HuH-7.5 (cell line): ENCODE measurements at places on chromosomes 13 and 19.

GRCh38 chr13:109156181-109156935 is 526.9 kb downstream of the MYO16 start:
- DNase-seq = no peak

DNA sequence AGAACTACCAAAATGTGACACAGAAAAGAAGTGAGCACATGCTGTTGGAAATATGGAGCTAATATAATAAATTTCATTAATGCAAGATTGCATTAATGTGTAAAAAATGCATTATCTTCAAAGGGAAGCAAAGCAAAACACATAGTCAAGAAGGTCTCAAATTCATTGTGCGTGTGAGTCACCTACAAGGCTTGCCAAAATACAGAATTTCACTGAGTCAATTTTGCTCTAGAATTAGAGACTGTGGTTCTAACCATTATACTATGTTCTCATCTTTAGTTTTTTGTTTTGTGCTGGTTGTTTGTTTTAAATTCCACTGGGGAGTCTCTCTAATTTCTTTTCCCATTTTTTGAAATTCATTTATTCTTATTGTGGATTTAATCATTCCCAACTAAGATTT is 149.8 kb upstream of the SLITRK1 start:
- no peak for DNase-seq

- DNase-seq = no peak
Measured at GRCh38 chr19:2054763-2055162, 3.7 kb upstream of the MKNK2 start.

DNA sequence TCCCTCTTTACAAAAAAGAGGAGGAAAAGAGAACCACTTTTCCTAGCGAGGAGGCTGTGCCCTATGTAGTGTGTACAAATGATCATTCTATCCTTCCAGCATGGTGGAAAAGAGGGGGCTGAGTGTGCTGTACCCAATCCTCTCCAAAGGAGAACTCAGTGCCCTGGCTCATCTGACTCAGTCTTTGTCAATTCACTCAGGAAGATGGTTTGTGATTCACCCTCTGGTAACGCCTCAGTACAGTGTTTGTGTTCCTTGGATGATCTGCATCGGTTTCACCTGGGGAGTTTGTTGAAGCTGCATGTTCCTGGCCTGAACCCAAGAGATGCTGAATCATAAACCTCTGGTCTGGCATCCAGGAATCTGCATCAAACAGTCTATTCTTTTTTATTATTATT is 18.3 kb upstream of the ENOX1 start:
- no peak for DNase-seq

DNA sequence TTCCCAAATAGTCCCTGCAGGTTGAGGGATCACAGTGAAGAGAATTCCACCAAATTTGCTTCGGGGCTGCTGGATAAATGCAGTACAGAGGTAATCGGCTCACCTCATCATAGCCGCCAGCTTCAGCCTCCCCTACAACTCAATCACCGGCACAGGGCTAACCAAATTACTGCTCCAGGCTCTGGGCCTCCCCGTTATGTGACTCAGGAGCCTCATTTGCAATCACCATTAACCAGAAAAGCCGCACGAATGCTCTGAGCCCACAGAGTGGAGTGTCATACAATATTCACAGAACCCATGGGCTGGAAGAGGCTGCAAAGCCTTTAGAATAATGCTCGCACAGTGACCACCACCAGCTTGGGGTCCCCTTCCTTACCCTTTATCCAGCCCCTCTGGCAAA is 4.9 kb downstream of the SIAH3 start:
- no peak for DNase-seq

DNA sequence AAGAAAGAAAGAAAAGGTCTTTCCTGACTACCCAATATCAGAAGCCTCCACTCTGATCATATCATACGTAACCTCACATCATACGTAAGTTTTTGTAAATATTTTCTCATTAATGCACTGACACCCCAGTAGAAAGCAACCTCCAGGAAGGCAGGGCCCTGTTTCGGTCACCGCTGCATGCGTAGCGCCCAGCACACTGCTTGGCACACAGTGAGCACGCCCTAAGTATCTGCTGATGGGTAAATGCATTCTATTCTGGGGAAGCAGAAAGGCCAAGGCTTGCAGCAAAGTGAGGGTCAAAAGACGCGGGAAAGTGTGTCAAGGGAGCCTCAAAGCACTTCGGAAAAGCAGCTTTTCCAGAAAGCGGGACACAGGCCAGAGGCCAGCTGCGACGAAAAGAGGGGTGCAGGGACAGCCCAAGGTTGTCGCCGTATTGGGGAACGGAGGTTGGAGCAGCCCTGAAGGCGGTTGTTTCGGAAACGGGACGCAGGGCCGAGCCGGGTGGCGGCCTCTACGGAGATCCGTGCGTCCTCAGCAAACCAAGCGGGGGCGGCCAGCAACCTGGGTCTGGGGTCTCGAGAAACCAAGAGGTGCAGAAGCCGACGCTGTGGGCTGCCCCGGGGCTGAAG is 463 bp downstream of the SUGP1 start:
- DNase-seq = no peak

GRCh38 chr19:38494379-38494778 is 60.9 kb downstream of the RYR1 start:
- DNase-seq = no peak

GRCh38 chr13:108283110-108283509 is 13.6 kb downstream of the TNFSF13B start:
- DNase-seq = no peak

DNA sequence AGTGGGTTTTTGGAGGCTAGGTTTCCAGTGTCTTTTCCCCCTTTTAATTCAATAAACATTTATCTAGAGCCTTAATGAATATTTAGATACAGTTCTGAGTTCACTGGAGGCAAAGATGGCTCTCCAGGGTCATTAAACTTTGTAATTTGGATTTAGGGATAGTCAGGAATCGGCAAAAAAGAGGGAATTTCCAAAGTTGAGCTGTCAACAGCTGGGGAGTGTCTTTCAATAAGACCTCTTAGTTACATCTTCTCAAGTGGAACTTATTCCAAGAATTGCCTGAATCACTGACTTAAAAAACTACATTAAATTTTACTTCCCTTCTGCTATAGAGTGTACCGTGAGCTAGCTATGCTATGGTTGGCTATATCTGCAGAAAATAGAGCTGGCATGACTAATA is 2.0 kb downstream of the LRCH1 start:
- no peak for DNase-seq

DNA sequence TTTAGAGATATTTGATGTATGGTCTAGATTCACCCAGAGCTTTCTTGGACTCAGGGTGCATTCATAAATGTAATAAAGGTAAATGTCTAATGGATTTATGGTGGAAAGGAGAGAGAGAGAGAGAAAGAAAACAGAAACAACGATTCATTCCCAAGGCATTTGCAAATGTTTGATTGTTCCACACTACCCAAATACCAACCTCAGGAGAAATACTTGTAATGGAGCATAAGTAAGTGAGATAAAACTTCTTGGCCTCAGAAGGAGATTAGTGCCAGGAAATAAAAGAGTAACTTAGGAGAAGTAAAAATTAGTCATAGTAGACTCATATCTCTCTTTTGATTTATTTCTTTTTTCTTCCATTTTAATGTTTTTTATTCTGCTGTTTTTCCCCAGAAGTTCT is 40.6 kb upstream of the DGKH start:
- no peak for DNase-seq
